Common myeloid progenitor, CD34-positive (primary cell): ENCODE measurements at places on chromosomes 13 and 19.

- H3K4me3 ChIP-seq: no peak overlapping the region
- H3K4me1 ChIP-seq: no peaks in the 10 kb centered on the region
- no peak overlapping the region for H3K27ac ChIP-seq
- no peaks in the 10 kb centered on the region for H3K27me3 ChIP-seq
Observed at GRCh38 chr19:29653398-29653797, 11.9 kb upstream of the PLEKHF1 start.

- no peaks in the 10 kb centered on the region for H3K36me3 ChIP-seq
- no peaks in the 10 kb centered on the region for H3K27me3 ChIP-seq
Observed at GRCh38 chr13:36418022-36418805, 14.1 kb upstream of the CCNA1 start.

GRCh38 chr13:100887729-100888151, 213.1 kb upstream of the TMTC4 start:
- H3K27me3 ChIP-seq: no peaks in the 10 kb centered on the region
- no peaks in the 10 kb centered on the region for H3K36me3 ChIP-seq
- H3K4me1 ChIP-seq: peaks cover 9% of the 10 kb centered on the region
- DNase-seq: peak; percentile 5
- H3K4me3 ChIP-seq: no peak overlapping the region

DNA sequence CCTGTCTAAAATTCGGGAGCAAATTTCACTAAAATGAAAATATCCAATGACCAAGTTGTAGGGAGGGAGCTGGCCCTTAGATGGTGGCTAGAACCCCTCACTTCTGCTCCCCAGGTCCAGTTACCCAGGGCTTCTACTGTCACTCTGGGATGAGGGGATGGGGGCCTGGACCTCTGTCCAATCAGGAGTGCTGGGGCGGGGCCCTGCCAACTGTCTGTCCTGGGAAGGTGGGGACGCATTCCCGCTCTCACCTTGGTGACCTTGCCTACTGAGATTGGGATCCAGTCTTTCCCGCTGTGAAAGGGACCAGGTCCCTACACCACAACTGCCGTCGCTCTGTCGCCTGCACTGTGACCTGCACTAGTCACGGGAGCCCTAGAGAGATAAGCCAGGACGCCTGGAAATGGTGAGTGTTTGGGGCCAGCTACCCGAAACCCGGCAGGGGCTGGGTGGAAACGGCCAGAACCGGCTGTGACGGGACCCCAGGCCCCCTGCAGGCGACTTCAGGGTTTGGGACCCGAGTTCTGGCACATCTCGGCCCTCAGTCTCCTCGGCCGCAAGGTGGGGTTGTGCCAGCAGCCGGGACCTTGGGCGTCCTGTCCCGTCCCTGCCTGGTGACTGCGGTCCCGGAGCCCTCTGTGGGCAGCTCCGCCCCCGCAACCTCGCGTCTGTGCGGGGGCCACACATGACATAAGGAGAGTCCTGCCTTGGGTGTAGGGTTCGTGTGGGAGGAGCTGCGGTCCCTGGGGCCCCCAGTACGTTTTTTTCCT, 22.8 kb downstream of the ZNF20 start:
- no peak overlapping the region for H3K27ac ChIP-seq
- H3K4me1 ChIP-seq: no peaks in the 10 kb centered on the region
- H3K36me3 ChIP-seq: peaks cover 31% of the 10 kb centered on the region
- H3K4me3 ChIP-seq: no peak overlapping the region
- no peaks in the 10 kb centered on the region for H3K27me3 ChIP-seq
- no peak for DNase-seq

GRCh38 chr19:45637890-45638667, 1.1 kb downstream of the EML2 start:
- peaks cover 2% of the 10 kb centered on the region for H3K36me3 ChIP-seq
- peaks cover 37% of the 10 kb centered on the region for H3K4me1 ChIP-seq
- peak overlapping the region; percentile 86 for H3K4me3 ChIP-seq
- H3K27me3 ChIP-seq: no peaks in the 10 kb centered on the region
- peak overlapping the region; percentile 40 for H3K27ac ChIP-seq

DNA sequence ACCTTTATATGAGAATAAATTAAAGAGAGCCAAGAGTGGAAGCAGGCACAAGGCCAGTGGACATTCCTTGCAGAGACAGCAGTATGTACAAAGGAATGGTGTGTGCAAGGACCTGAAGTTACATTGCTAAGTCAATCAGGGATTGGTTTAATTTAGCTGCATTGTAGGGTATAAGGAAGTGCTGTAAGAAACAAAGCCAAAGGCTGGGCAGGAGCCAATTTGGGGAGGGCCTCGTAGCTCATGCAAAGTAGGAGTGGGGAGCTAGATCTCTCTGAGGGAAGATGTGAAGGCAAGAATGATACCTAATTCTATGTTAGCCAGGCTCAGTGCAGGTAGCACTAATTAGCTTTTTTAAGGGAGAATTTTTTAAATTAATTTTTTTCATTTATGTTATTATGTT, 76.7 kb downstream of the SLAIN1 start:
- peaks cover 2% of the 10 kb centered on the region for H3K36me3 ChIP-seq
- no peak for DNase-seq
- H3K27me3 ChIP-seq: no peaks in the 10 kb centered on the region
- no peak overlapping the region for H3K4me3 ChIP-seq
- no peaks in the 10 kb centered on the region for H3K4me1 ChIP-seq

DNA sequence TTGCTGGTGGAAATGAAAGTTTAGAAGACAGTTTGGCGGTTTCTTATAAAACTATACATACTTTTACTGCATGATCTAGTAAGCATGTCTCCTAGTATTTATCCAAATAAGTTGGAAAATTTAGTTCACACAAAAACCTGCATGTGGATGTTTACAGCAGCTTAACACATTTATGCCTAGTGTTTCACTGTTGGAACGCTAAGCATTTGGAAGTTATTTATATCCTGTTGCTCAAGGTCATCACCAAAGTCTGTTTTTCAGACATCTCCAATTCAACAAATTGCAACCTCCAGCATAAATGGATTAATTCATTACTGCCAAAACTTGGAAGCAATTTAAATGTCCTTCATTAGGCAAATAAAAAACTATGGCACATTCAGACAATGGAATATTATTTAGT, 461.8 kb downstream of the SUCLA2 start:
- H3K4me1 ChIP-seq: no peaks in the 10 kb centered on the region
- no peaks in the 10 kb centered on the region for H3K27me3 ChIP-seq

DNA sequence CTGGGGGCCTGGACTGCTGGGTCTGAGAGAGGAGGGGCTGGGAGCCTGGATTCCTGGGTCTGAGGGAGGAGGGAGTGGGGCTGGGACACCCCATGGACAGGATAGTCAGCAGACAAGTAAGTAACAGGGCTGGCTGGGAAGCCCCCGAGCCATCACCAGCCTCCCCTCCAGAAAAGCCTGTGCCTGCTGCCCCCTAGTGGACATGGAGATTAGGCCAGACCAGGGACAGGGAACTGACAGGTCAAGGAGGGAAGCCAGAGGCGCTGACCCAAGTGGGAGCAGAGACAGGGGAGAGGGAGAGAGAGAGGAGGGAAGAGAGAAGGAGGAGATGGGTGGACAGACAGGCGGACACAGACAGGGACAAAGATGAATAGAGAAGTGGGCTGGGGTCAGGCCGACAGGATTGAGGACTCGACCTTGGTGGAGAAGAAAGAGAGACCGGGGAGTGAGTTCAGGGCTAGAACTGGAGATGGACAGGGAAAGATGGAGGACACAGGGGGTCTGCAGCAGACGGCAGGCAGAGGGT, 6.7 kb upstream of the ERFL start:
- H3K27ac ChIP-seq: no peak overlapping the region
- H3K4me1 ChIP-seq: peaks cover 35% of the 10 kb centered on the region
- H3K4me3 ChIP-seq: no peak overlapping the region
- no peaks in the 10 kb centered on the region for H3K36me3 ChIP-seq
- H3K27me3 ChIP-seq: peaks cover 37% of the 10 kb centered on the region
- DNase-seq: peak; percentile 72

DNA sequence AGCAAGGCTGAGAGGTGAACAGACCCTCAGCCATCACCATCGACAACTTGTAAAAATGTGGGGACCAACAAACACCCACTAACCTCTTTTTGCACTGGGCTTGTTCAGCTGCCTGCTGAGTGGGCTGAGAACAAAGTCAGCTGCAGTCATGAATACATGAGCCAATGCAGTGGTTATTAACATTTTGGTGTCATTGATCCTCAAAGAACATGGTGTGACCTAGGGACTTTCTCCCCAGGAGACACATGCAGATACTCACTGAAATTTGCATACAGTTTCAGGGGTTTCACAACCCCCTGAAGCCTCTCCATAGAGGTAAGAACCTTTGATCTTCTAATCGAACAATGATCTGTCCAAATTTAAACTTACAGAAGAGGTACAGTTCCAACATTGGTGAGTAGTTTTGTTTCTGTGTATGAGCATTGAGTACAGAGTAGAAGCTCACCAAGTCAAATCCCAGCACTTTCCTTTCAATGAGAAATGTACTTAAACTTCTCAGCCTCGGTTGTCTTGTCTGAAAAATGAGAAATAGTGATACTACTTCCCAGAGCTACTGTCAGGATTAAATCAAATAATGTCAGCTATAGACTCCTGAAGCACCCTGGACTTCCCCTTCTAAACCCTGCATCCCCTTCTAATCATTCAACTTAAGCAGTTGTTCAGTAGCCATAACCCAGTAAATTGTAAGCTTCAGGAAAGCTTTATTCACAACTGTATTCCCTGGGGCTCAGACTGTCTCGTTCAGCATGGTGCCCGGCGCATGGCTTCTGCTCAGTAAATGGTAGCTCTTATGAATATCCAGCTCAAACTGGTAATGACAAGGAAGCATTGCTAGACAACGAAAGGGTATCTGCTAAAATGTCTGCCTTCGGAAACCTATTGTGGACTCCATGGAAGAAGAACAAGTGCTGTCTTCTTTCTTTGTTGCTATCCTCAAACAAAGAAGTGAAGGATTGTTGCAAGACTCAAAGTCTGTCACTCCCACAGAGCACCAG, 148.7 kb downstream of the FOXO1 start:
- no peak for DNase-seq
- H3K27me3 ChIP-seq: no peaks in the 10 kb centered on the region
- no peak overlapping the region for H3K27ac ChIP-seq
- H3K4me3 ChIP-seq: no peak overlapping the region
- no peaks in the 10 kb centered on the region for H3K4me1 ChIP-seq

GRCh38 chr13:94063096-94063495, 416.4 kb downstream of the DCT start:
- no peak overlapping the region for H3K4me3 ChIP-seq
- H3K27me3 ChIP-seq: no peaks in the 10 kb centered on the region
- no peaks in the 10 kb centered on the region for H3K36me3 ChIP-seq
- no peaks in the 10 kb centered on the region for H3K4me1 ChIP-seq

- no peaks in the 10 kb centered on the region for H3K27me3 ChIP-seq
- peaks cover 4% of the 10 kb centered on the region for H3K36me3 ChIP-seq
- DNase-seq: no peak
- H3K27ac ChIP-seq: no peak overlapping the region
- H3K4me3 ChIP-seq: no peak overlapping the region
- H3K4me1 ChIP-seq: peaks cover 35% of the 10 kb centered on the region
Observed at GRCh38 chr13:111203736-111204389, 88.8 kb downstream of the ARHGEF7 start.

DNA sequence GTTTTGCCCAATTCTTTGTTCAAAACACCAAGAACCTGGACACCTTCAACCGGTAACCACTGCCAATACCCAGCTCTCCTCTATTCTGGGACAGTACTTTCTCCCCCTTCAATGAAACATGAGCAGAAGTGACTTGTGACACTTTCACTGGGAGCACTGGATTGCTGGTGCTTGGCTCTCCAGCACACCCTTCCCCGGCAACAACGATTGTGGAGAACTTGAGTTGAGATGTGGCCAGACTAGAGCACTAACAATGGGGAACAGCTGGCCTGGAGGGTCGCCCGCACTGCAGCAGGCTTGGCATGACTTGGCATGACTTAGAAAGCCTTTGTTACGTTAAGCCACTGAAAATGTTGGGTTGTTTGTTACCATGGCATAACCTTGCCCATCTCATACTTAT, 7.5 kb upstream of the B3GLCT start:
- no peak overlapping the region for H3K27ac ChIP-seq
- DNase-seq: no peak
- H3K27me3 ChIP-seq: no peaks in the 10 kb centered on the region

DNA sequence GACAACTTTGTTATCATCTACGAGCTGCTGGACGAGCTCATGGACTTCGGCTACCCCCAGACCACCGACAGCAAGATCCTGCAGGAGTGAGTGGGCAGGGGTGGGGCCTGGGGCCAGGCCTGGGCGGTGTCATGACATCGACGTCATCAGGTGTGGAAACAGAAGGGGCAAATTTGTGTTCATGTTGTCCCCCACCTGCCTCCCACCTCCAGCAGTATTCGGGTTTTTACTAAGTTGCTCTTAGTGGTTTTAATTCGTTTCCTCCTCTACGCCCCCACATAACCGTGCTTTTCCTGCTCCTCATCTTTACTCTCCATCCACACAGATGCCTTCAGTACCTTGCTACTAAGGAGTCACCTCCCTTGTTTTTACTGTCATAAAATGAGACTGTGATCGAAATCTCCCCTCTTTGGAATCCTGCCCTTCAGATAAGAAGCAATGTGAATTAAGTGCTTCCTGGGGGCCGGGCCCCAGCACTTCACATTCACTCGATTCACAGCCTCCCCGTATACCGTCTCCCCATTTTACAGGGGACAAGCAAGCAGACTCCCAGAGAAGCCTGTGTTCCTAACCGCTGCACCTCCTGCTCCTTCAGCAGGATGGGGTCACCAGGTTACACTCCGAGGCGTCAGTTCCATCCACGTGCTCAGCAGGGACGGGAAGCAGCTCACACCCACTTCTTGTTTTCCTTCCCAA, 10.5 kb downstream of the AP1M1 start:
- H3K4me3 ChIP-seq: no peak overlapping the region
- no peaks in the 10 kb centered on the region for H3K4me1 ChIP-seq
- H3K36me3 ChIP-seq: peaks cover 43% of the 10 kb centered on the region

- H3K4me1 ChIP-seq: peaks cover 51% of the 10 kb centered on the region
- H3K4me3 ChIP-seq: no peak overlapping the region
- no peak overlapping the region for H3K27ac ChIP-seq
- DNase-seq: no peak
- peaks cover 48% of the 10 kb centered on the region for H3K36me3 ChIP-seq
- H3K27me3 ChIP-seq: no peaks in the 10 kb centered on the region
Observed at GRCh38 chr19:16134510-16134909, 9.0 kb upstream of the HSH2D start.

- peak within 1 kb of the TSS; percentile 91 for H3K27ac ChIP-seq
- no peaks in the 10 kb centered on the region for H3K27me3 ChIP-seq
- DNase-seq: peak; percentile 83
- H3K4me1 ChIP-seq: peaks cover 54% of the 10 kb centered on the region
- H3K4me3 ChIP-seq: peak within 1 kb of the TSS; percentile 93
Observed at GRCh38 chr19:913080-913748, at the start of gene R3HDM4. TSS of gene R3HDM4 (minus strand) at chr19:913219. CDS start at chr19:913157, 62 bp downstream.

GRCh38 chr13:51360489-51360888, 21.0 kb downstream of the SERPINE3 start:
- no peak overlapping the region for H3K27ac ChIP-seq
- DNase-seq: no peak
- no peak overlapping the region for H3K4me3 ChIP-seq
- no peaks in the 10 kb centered on the region for H3K27me3 ChIP-seq
- peaks cover 18% of the 10 kb centered on the region for H3K36me3 ChIP-seq
- peaks cover 17% of the 10 kb centered on the region for H3K4me1 ChIP-seq

DNA sequence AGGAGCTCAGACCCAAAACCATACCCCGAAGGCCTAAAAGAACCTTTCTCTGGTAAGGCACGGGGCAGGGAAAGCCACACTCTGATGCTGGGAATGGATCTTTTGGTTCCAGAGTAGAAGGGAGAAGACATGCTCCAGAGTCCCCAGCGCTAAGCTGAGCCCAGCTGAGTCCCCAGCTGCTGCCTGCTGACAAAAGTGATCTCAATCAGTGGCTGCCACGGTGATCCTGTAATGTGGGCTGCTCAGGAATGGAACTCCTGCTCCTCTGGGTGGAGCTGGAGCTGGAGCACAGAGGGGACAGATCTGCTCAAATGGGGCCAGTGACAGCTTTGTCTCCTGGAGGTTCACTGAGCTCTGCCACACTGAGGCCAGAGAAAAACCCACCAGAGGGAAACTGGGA, 70.5 kb downstream of the MLLT1 start:
- H3K27me3 ChIP-seq: no peaks in the 10 kb centered on the region
- DNase-seq: no peak
- peaks cover 22% of the 10 kb centered on the region for H3K36me3 ChIP-seq
- no peak overlapping the region for H3K27ac ChIP-seq
- H3K4me1 ChIP-seq: no peaks in the 10 kb centered on the region
- H3K4me3 ChIP-seq: no peak overlapping the region
